Spleen (tissue), 13 donors: ENCODE measurements at places on chromosomes 6 and 20. TPM values are rescaled to one million over a fixed set of nuclear protein-coding genes. Genes with fewer than 3 reads are reported as not detected.

DNA sequence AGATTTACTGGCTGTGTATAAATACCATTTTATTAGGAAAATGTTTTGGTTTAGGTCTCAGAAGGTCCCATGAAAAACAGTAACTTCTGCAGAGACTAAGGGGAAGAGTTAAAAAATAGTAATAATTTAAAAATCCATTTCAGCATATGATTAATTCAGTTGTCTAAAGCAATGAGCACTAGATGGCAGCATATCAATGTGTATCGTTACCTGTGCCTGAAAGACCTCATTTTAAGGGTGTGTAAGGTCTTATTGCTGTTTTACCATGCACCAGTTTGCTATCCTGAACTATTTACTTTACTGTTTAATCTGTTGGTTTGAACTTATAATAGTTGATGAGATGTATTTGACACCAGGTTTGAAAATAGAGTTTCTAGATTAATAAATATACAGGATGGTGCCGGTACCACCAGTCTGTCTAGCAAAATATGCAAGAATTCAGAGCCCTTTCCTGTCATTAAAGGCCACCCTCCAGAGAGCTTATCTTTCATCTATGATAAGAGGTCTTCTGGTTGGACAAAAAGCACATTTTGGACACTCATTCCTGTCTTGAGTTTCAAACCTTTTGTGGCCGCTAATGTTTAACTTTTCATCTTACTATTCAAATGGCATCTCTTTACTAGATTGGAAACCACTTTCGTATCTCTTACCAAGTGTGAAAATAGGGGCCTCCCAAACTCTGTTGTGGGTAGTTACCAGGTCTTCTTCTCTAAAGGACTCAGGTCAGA lies 8.9 kb upstream of the AHI1 start:
- no peak overlapping the region for H3K4me3 ChIP-seq
- H3K27ac ChIP-seq = no peak overlapping the region
- no peaks in the 10 kb centered on the region for H3K4me1 ChIP-seq
- H3K36me3 ChIP-seq = no peaks in the 10 kb centered on the region

DNA sequence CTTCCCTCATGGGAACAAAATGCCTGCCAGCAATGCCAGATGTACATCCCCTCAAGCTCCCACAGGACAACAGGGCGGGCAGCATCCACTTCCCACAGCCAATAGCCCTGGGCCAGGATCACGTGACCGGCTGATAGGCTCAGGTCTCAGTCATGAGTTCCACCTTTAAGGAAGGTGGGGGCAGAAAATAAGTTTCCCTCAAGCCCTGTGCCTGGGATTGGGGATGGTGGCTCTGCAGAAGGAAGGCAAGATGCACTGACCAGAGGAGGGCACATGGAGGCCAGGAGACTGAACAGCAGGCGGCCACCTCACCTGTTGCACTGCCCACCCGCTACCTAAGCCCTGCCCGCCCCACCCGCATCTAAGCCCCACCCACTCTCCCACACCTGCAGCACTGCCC lies 149.1 kb downstream of the BMP7 start:
- DNase-seq = no peak
- no peak overlapping the region for H3K27ac ChIP-seq
- H3K4me1 ChIP-seq = no peaks in the 10 kb centered on the region
- no peaks in the 10 kb centered on the region for H3K36me3 ChIP-seq
- H3K27me3 ChIP-seq = no peaks in the 10 kb centered on the region

DNA sequence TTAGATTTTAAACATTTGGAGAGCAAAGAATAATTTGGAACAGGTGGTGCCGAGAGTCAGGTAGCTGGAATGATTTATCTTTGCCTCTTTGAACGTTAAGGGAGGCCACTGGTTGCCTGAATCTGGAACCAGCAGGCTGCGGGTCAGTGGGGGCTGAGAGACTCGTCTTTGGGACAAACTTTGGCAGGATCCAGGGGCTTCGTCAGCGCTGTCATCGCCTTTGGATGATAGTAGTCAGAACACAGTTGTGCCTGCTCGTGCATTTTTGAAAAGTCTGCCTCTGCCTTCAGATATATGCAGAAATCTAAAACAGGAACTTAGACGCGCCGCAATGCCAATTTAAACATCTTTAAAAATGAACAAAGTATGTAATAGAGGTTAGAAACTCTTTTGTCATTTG lies 5.0 kb downstream of the EYA2 start:
- H3K27me3 ChIP-seq = no peaks in the 10 kb centered on the region
- peaks cover 8% of the 10 kb centered on the region for H3K4me1 ChIP-seq
- no peak overlapping the region for H3K4me3 ChIP-seq
- H3K27ac ChIP-seq = no peak overlapping the region
- no peak for DNase-seq

DNA sequence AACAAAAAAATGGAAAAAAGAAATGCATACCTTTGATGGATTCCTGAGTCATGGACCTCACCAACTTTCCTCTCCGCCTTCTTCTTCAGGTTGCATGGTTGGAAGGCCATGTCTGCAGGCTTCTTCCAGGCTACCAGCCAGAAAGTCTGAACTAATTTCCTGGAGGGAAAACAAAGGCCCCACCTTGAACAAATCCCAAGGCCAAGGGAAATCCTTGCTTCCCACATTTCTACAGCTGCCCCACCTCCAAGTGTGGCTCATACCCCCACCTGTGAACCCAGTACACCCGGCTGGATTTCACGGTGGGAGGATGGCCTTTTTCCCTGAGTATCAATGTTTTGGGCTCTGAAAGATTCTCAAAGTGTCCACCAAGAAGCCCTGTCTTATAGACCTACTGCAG lies 22.4 kb downstream of the IL17A start:
- no peaks in the 10 kb centered on the region for H3K4me1 ChIP-seq
- no peak overlapping the region for H3K4me3 ChIP-seq
- no peak overlapping the region for H3K27ac ChIP-seq
- H3K27me3 ChIP-seq = no peaks in the 10 kb centered on the region

The LAMA4 gene
- polyA plus RNA-seq = 2.4 TPM

DNA sequence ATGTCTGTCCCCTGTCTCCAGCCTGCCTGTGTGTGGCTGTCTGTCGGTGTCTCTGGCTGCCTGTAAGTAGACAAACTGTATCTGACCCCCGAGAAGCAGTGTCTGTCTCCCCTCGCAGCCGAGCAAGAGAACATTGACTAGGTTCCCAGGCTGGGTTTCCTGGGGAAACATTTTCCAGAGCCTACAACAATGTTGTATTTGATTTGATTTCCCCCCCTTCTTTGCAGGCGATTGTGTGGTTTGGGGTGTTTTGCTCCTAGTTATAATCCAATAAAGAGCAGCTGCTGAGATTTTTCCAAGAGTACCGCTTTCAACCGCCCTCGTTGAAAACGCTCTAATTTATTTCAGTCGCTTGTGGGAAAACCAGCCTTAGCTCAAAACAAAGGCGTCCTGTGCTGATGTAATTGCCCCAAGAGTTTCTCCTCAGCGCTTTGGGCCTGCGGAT lies 92.6 kb downstream of the CDC5L start:
- H3K4me1 ChIP-seq = peaks cover 9% of the 10 kb centered on the region
- no peak overlapping the region for H3K27ac ChIP-seq
- no peak overlapping the region for H3K4me3 ChIP-seq
- H3K27me3 ChIP-seq = peaks cover 5% of the 10 kb centered on the region
- no peak for DNase-seq
- no peaks in the 10 kb centered on the region for H3K36me3 ChIP-seq

DNA sequence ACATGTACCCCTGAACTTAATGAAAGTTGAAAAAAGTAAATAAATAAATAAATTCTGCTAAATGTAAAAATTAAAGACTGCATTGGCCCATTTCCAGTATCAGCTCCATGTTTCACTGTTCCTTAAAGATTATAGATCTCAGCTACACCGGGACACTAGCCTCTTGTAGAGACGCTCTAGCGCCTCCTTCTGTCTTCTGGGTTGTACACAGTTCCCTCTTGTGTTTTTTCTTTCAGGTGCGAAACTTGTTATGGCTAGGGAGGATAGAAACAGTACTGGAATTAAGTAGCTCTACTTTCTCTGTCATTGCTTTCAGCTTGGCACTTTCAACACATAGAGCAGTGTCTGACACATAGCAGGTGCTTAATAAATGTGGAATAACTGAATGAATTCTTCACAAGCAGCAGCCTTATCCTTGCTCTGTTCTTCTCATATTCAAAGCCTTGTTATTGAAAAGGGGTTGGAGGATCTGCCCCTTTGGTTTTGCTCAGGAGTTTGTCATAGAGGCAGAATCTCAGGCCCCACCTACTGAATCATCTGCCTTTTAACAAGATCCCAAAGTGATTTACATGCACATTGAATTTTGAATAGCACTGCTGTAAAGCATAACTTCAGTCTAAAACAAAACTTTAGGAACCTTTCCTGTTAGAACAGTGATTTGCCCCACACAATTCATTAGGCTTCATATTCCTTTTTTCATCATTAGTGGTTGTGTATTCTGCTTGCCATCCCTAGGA lies 92.3 kb downstream of the FIG4 start:
- no peak overlapping the region for H3K27ac ChIP-seq

- H3K36me3 ChIP-seq = no peaks in the 10 kb centered on the region
- H3K27ac ChIP-seq = no peak overlapping the region
- H3K27me3 ChIP-seq = peaks cover 29% of the 10 kb centered on the region
- DNase-seq = no peak
- H3K4me1 ChIP-seq = peaks cover 51% of the 10 kb centered on the region
Observed at GRCh38 chr20:63837479-63837878, 6.4 kb upstream of the ZBTB46 start.

GRCh38 chr20:24956001-24956841 lies 7.2 kb downstream of the CST7 start:
- peak; percentile 75 for DNase-seq
- H3K27me3 ChIP-seq = no peaks in the 10 kb centered on the region
- H3K4me3 ChIP-seq = no peak overlapping the region

DNA sequence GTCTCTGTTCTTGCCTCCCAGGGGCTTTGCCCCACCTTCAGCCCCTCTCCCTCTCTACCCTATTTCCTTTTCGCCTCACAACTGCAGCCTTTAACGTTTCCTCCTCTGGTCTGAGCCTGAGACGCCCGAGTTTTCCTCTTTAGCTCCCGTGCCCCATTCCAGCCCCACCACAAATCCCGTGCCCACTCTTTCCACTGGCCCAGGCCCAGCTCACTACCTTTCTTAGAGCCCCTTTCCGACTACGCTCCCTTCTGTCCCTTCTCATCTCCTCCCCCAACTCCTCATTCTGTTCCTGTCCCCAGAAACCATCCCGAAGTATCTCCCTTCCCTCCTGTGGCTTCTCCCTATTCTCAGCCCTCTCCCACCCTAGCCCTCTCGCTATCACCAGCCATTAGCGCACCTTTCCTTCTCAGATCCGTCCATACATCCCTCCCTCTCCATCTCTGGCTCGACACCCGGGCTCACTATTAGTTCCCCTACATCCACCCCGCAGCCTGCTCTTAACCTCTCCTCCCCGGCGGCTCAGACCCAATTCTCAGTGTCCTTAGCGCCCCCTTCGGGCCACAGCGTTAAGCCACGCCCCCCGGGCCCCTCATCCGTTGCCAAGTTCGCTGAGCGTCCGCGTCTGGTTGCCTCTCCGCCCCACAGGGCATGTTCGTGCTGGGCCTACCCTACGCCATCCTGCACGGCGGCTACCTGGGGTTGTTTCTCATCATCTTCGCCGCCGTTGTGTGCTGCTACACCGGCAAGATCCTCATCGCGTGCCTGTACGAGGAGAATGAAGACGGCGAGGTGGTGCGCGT lies 2.7 kb downstream of the SLC32A1 start:
- H3K27ac ChIP-seq = no peak overlapping the region
- no peak overlapping the region for H3K4me3 ChIP-seq
- H3K4me1 ChIP-seq = peaks cover 38% of the 10 kb centered on the region
- peaks cover 47% of the 10 kb centered on the region for H3K27me3 ChIP-seq

The GPR6 gene
- not detected for polyA plus RNA-seq

GRCh38 chr6:141088171-141088570 lies 1044.6 kb upstream of the GJE1 start:
- no peak overlapping the region for H3K4me3 ChIP-seq
- H3K27me3 ChIP-seq = no peaks in the 10 kb centered on the region
- H3K4me1 ChIP-seq = no peaks in the 10 kb centered on the region
- no peak for DNase-seq
- no peaks in the 10 kb centered on the region for H3K36me3 ChIP-seq
- no peak overlapping the region for H3K27ac ChIP-seq

- H3K4me1 ChIP-seq = peaks cover 17% of the 10 kb centered on the region
- no peak overlapping the region for H3K27ac ChIP-seq
- no peaks in the 10 kb centered on the region for H3K36me3 ChIP-seq
- no peak overlapping the region for H3K4me3 ChIP-seq
- DNase-seq = no peak
- H3K27me3 ChIP-seq = no peaks in the 10 kb centered on the region
Observed at GRCh38 chr6:11270030-11271027, 37.9 kb upstream of the NEDD9 start.

GRCh38 chr6:75502884-75503283 lies 9.3 kb upstream of the FILIP1 start:
- no peaks in the 10 kb centered on the region for H3K4me1 ChIP-seq
- DNase-seq = no peak
- H3K27me3 ChIP-seq = peaks cover 1% of the 10 kb centered on the region
- H3K27ac ChIP-seq = no peak overlapping the region
- no peak overlapping the region for H3K4me3 ChIP-seq

- no peaks in the 10 kb centered on the region for H3K36me3 ChIP-seq
- no peaks in the 10 kb centered on the region for H3K27me3 ChIP-seq
- no peaks in the 10 kb centered on the region for H3K4me1 ChIP-seq
Observed at GRCh38 chr6:47700053-47700452, 1.7 kb downstream of the ADGRF4 start.

- no peaks in the 10 kb centered on the region for H3K4me1 ChIP-seq
- H3K27ac ChIP-seq = no peak overlapping the region
- H3K36me3 ChIP-seq = no peaks in the 10 kb centered on the region
- no peak overlapping the region for H3K4me3 ChIP-seq
- DNase-seq = no peak
Observed at GRCh38 chr20:19673575-19673974, 84.5 kb upstream of the RIN2 start.

The PPIL6 gene
- 0.36 TPM for polyA plus RNA-seq

DNA sequence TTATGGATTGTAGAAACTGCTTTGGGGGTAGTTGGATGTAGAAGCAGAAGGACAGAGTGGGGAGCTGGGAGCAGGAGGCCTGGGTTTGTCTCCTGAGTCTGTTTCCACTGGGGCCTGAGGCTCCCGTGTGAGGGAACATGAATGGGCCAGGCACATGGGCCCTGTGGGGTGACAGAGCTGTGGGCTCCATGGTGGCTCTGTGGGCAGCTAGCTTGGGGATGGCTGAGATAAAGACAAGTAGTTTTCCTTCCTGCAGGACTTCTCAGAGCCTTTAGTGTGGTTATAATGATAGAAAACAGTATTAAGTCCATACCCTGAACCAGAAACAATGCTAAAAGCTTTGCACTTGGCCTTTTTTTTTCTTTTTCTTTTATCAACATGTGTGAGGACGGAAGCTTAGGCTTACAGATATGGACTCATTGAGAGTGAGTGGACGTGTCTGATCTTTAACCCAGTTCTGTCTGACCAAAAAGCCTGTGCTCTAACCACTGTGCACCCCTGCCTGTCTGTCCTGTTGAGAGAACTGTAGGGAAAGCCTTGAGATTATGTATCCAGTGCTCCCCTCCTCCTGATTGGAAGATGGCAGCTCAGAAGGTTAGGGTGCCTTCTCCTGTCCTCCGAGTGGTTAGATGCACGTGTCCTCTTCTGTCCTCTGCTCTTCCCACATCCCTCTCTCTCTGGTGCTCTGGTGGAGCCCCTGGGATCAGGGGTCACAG lies 98.3 kb downstream of the CDH26 start:
- H3K27ac ChIP-seq = peak overlapping the region; percentile 96
- no peak overlapping the region for H3K4me3 ChIP-seq
- DNase-seq = no peak
- peaks cover 42% of the 10 kb centered on the region for H3K4me1 ChIP-seq

GRCh38 chr20:33852626-33853506 lies 41.7 kb downstream of the CHMP4B start:
- H3K27me3 ChIP-seq = no peaks in the 10 kb centered on the region
- no peak overlapping the region for H3K27ac ChIP-seq
- H3K4me3 ChIP-seq = no peak overlapping the region
- peaks cover 24% of the 10 kb centered on the region for H3K4me1 ChIP-seq
- peaks cover 71% of the 10 kb centered on the region for H3K36me3 ChIP-seq
- DNase-seq = peak; percentile 60
